ENCODE measurements at places on chromosomes 5 and 9.

GRCh38 chr9:114906922-114907571 lies 23.3 kb downstream of the TNFSF8 start:
- DNase-seq, result no peak

GRCh38 chr5:112584781-112585180 lies 152.9 kb upstream of the APC start:
- DNase-seq, result no peak

DNA sequence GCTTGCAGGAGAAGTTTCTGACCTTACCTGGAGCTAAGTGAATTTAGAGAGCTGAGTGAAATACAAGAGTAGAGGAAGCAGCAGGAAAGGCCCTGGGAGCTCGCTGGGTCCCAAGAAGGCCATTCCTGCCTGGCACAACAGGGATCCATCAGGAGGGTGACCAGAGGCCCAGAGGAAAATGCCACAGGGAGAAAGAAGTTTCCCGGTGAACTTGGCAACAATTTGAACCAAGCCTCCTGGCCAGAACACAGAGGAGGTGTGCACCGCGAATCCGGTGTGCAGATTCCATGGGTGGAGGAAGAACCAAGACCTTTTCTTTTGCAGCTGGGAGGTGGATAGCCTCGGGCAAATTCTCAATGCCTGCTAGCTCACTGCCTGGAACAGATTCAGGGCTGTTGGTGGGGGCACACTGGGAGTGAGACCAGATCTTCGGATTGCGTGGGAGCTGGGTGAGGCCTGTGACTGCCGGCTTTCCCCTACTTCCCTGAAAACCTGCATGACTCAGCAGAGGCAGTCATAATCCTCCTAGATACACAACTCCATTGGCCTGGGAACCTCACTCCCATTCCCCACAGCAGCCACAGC lies 1850.9 kb upstream of the NUDT12 start:
- DNase-seq, result no peak

- DNase-seq, result no peak
Measured at GRCh38 chr9:107952773-107953172, 463.2 kb upstream of the KLF4 start.

- no peak for DNase-seq
Measured at GRCh38 chr5:8005416-8005815, 136.5 kb downstream of the MTRR start.
